Activated T-cell treated with anti-CD3 and anti-CD28 coated beads, Interleukin-2, amount 50 U/mL, for 1 hour (primary cell): ENCODE measurements at places on chromosomes 1 and 21.
A peak's percentile ranks its signal among the peaks of the same experiment; 100 is the strongest.

GRCh38 chr1:13823126-13823880 lies 123.3 kb downstream of the PRDM2 start:
- DNase-seq = no peak

GRCh38 chr1:157704878-157705277 lies 4.3 kb upstream of the FCRL3 start:
- no peak for DNase-seq

GRCh38 chr1:221171768-221172167 lies 292.5 kb downstream of the HLX start:
- no peak for DNase-seq

GRCh38 chr1:82778612-82779011 lies 977.9 kb downstream of the ADGRL2 start:
- no peak for DNase-seq

DNA sequence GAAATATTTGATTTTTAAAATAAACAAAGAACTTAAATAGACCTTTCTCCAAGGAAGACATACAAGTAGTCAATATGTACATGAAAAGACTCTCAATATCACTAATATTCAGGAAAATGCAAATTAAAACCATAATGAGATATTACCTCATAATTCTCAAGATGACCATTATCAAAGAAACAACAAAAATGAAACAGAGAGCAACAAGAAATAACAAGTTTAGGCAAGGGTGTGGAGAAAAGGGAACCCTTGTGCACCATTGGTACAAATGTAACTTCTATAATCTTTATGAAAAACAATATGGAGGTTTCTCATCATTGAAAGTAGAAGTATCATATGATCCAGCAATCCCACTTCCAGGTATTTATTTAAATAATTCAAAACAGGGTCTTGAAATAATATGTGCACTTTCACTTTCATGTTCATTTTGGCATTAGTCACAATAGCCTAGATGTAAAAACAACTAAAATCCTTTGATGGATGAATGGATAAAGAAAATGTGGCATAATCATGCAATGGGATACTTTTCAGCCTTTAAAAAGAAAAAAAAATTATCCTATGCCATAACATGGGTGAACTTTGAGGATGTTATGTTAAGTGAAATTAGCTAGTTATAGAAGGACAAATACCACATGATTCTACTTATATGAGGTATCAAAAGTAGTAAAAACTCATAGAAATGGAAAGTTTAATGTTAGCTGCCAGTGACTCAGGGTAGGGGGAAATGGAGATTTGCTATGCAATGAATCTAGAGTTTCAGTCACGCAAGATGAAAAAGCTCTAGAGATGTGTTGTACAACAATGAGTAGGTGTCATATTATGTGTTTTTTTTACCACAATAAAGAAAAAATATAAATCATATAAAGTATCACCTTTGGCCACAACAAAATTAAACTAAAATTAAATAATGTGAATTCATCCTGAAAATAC lies 114.5 kb upstream of the LYPLAL1 start:
- DNase-seq = no peak

DNA sequence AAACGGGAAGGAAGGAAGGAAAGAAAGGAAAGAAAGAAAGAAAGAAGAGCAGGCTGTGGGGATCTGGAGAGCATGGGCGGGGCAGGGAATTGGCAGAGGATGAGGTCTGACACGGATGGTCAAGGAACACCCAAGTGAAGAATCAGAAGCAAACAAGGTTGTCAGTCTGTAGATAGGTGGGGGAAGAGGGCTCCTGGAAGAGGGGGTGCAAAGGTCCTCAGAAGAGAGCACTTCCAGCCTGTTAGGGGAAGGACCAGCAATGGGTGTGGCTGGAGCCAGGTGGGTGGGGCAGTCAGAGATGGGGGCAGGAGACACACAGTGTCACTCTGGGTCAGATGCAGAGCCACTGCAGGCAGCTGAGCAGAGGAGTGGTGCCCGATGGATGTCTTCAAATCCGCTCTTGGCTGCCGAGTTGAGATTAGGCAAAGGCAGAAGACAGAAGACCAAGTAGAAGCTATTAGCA lies 11.0 kb upstream of the PLA2G2C start:
- no peak for DNase-seq

- DNase-seq = peak; percentile 62
Observed at GRCh38 chr1:154419620-154420571, 14.8 kb downstream of the IL6R start.

DNA sequence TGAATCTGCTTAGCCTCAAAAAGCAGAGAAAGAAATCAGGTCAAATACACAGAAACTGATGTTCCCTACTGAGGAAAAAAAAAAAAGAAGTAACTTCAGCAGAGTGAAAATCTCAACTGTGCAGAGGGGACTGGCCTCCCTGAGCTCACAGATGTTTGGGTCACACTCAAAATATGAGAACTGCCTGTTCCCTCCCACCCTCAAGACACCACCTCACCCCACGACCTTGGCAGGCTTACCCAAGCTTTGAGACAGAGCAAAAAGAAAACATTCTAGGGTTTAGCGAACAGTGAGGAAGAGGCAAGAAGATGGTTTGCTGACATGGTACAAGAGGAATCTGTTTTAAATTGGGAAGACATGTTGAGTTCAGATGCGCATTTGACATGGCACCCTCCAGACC lies 48.8 kb downstream of the NID1 start:
- no peak for DNase-seq
